ENCODE measurements at places on chromosomes 6 and 20.
A peak's percentile ranks its signal among the peaks of the same experiment; 100 is the strongest.

DNA sequence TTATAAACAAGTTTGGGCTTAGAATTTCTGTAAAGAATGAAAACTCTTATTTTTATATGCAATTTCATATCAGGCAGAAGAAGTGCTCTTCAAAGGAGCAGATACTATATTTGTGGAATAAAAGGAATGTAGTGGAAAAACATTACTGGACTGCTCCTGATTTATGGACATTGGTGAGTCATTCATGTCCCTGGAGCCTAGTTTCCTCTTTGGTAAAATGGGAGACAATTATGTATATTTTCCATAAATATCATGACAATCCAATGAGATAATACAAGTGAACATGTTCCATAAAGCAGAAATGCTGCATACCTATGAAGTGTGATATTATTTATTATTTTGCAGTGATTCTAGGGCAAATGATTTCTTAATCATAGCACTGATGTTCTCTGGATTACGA lies 445.8 kb upstream of the CITED2 start:
- no peak for DNase-seq

DNA sequence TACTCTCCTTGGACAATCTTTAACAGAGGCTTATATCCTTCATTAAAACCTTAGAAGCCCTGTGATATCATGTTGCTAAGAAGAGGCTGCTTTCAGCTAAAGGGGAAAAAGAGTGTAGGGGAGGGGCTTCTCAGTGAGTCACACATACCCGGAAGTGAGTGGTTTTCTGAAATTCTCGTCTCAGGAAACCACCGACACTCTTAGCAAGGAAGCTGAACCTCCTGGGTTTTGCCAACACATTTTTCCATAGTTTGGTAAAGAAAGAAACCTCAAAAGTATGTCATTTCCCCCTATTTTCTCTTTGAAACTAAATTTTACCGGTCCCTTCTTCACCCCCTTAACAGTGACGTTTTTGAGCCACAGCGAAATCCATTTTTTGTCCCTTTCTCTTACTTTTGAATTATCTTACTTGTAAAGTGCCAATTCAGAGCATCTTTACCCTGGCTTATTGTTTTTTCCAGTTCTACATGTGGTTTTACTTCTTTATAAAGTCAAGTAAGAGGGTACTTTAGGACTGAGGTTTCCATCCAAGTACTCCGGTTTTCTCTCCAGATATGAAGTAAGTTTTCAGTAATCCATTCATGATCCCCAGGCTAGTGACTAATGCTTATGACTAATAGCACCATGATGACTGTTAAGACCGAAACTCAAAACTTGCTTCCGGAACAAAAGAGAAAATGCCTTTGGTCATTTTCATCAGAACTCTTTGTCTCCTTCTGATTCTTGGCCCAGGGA lies 219.3 kb downstream of the ARHGAP18 start:
- peak; percentile 32 for DNase-seq

GRCh38 chr6:41167173-41167963 lies 4.5 kb upstream of the TREM2 start:
- DNase-seq: no peak

GRCh38 chr6:67818322-67818721 lies 816.8 kb upstream of the ADGRB3 start:
- DNase-seq: no peak

DNA sequence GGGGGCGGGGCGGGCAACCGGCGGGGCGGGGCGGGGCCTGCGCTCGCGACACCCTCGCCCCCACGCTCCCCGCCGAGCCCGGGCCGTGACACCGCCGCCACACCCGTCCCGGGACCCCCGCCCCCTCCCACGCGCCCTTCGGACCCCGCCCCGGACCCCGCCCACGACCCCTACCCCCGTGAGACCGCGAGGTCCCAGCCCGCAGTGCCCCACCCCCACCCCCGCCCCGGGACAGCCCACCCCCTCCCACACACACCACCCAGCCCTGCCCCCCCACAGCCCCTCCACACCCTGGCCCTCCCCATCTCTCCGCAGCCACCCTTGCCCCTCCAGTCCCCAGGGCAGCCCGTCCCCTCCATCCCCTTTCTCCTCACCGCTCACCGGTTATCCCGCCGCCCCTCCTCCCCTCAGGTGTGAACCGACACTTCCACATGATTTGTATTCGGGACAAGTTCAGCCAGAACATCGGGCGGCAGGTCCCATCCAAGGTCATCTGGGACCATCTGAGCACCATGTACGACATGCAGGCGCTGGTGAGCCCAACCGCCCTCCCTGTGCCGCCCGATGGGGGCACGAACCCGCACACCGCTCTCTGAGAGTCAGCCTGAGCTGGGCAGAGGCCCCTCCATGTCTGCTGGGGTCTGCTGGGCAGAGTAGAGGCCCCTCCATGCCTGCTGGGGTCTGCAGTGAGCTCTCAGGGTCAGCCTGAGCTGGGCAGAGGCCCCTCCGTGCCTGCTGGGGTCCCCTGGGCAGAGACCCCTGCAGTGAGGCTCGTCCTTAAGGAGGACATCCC lies 622 bp downstream of the MRGBP start:
- DNase-seq: no peak

DNA sequence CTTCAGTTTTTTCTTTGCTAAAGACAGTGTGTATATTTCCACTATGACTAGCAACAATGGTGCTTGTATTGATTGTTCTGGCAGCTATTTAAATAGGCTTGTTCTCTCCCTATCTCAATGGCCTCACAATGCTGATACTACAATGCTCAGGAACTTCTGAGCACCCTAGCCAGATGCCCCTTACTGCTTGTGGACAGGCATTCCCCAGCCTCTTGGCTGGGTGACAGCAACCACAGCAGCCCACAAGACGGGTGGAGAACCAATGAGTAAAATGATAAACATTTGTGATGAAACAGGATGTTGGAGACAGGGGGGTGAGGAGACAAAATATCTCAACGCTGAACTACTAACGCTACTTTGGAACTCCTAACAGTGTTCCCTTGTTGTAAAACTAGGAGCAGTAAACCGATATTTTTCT lies 42.3 kb downstream of the HIVEP2 start:
- peak; percentile 39 for DNase-seq

- no peak for DNase-seq
Measured at GRCh38 chr6:165129086-165129485, 180.3 kb downstream of the C6orf118 start.

DNA sequence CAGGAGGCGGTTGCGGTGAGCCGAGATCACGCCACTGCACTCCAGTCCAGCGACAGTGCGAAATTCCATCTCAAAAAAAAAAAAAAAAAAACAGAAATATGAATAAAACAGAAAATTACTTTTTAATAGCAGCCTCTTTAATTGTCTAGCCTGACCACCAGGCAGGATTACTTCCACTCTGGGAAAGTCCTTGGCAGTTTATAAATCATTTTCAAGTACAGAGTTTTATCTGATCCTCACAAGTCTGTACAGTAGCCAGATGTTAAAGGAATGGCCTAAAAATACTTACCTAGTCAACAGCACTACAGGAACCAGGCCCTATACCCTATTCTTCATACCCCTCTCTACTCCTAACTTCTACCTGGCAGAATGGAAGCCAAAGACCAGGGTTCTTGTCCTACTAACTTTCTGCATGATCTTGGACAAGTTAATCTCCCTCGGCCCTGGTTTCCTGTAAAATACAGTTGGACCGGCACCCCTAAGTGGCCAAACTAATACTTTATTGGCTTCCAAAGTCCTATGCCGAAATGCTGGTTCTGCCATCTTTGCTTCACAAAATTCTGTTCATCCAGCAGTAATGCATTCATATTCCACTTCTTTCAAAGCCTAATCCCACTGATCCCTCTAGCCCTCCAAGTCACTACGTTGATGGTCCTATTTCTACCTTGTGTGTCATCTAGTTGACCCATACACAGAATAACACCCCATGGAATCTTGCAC lies 1.9 kb downstream of the EIF2S2 start:
- DNase-seq: no peak

- no peak for DNase-seq
Measured at GRCh38 chr6:105733556-105734162, 330.8 kb upstream of the PREP start.

Measured in stimulated activated CD4-positive, alpha-beta T cell treated with anti-CD3 and anti-CD28 coated beads, Interleukin-1b, Interleukin-23, amount 100 ng/mL, for 24 hours (primary cell).